ENCODE measurements at places on chromosomes 2 and 18. TPM values are rescaled to one million over a fixed set of nuclear protein-coding genes. Genes with fewer than 3 reads are reported as not detected.

- DNase-seq: no peak
Observed at GRCh38 chr2:80687524-80687923, 383.0 kb upstream of the LRRTM1 start.

DNA sequence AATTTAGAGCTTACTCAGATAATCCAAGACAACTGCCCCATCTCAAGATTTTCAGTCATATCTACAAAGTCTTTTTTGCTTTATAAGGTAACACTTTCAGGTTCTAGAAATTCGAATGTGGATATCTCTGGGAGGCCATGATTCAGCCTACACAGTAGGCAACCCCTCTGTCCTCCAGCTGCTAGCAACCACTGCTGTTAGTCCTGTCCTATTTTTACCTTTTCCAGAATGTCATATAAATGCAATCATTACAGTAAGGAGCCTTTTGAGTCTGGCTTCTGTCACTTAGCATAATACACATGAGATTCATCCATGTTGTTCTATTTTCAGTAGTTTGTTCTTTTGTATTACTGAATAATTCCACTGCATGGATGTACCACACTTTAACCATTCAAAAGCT lies 28.5 kb upstream of the MARCHF7 start:
- no peak for DNase-seq

DNA sequence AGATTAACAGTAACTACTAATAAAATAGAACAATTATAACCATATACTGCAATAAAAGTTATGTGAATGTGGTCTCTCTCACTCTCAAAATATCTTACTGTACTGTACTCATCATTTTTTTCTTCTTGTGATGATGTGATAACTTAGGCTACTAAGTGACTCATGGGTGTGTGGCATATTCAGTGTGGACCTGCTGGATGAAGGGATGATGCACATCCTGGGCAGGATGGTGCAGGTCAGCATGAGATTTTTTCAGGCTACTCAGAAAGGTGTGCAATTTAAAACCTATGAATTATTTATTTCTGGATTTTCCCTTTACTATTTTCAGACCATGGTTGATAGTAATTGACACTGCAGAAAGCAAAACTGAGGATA lies 90.7 kb downstream of the NCKAP5 start:
- DNase-seq: no peak

GRCh38 chr2:228801451-228801850 lies 469.6 kb downstream of the PID1 start:
- no peak for DNase-seq

DNA sequence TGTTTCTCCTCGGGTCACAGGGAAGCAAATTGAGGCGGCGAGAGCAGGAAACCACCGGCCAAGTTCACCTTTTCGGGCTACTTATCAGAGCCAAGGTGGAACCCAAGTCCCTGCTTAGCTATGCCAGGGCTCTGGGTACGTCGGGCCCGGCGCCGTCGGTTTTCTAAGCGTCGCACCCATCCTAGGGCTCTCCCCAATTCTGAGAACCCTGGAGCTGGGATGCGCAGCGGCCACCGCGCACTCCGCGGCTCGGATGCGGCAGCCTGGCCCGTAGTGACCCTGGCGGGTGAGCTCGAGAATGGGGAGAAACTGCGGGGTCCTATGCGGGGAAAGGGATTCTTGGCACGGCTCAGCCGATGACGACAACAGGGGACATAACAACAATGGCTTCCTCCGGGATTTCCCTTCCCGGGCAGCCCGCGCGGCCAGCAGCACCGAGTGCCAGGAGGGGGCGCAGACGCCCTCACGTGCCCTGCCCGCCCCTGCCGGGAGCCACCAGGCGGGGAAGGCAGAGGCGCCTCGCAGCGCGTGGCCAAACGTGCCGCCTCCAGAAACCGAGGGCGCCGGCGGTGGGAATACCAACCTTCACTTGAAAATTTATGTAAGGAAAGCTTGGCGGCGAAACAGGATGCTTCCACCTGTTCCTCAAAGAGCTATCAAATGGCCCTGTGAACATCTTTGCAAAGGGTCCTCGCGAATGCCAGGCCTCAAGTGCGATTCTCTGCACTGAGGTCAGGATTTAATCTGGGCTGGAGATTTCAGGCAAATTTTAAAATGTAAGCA lies 2.1 kb upstream of the SLC30A3 start:
- no peak for DNase-seq

MYCN gene
- 0.32 TPM for total RNA-seq

DNA sequence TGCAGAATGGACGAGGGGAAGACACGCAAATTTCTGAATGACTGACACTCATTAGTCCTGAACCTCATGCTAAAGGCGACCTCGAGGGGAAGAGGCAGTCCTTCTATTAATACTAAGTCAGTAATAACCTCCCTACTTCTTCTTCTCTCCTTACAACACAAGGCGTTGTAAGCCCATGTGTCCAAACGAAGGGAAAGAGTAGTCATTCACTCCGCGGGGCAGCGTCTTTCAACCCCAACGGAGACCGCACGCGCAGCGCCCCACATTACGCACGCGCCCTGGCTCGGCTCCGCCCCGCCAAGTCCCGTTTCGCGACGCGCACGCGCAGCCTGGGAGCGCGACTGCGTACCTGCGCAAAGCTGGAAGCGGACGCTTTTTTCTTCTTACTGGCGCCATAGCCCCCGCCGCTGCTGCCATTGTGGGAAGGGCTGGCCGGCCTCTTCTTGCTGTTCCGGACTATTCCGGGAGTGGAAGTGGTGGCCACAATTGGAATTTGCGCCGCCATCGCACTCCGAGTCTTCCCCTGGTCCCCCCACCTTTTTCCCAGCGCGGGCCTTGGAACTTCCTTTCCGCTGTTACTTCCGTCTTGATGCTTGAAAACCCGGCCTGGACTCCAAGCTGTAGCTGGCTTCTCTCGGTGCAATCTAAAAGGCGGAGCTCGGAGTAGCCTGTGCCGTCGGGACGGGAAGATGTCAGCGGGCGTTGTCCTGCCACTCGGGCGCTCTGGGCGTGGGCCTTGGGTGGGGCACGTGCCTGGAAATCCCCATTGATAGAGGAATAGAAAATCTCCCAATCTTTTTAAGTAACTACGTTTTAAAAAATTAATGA lies at the start of gene INO80C:
Gene INO80C (minus strand): TSS at position 591 of the 828 bp plus-strand sequence. CDS start 86 bp downstream, at position 505.
- peak; percentile 94 for DNase-seq

INHA gene
- total RNA-seq: not detected

STARD6 gene
- total RNA-seq: not detected

DNA sequence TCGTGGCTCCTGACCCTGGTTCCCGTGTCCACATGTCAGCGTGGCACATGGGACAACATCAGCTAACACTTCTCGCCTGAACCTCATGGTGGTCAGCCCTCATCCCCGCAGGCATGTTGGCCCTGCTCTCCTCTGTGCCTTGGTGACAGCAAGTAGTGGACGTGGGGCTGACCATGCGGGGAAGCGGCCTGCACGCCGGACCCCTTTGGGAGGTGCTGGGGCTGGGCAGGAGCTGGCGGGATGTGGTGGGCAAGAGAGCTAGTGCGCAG lies 249.5 kb downstream of the TWIST2 start:
- DNase-seq: no peak

- DNase-seq: no peak
Observed at GRCh38 chr18:57051657-57052044, 95.2 kb upstream of the BOD1L2 start.

- DNase-seq: no peak
Observed at GRCh38 chr18:36568487-36568886, 260.3 kb downstream of the TPGS2 start.

DNA sequence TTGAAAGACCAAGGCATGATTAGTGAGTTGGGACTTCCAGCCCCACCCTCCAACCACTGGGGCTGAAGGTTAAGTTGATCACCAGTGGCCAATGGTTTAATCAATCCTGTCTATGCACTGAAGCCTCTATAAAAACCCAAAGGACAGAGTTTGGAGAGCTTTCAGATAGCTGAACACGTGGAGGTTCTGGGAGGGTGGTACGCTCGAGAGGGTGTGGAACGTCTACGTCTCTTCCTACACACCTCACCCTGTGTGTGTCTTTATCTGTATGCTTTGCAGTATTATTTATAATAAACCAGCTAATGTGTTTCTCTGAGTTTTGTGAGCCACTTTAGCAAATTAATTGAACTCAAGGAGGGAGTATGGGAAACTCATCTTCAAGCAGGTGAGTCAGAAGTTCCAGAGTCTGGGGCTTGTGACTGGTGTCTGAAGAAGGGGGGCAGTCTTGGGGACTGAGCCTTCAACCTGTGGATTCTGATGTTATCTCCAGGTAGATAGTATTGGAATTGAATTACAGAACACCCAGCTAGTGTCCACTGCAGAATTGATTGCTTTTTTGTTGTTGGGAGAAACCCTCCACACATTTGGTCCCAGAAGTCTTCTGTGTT lies 20.3 kb downstream of the ACTR3 start:
- no peak for DNase-seq

GRCh38 chr2:46552079-46552478 lies 72.7 kb downstream of the TMEM247 start:
- DNase-seq: peak; percentile 35

- no peak for DNase-seq
Observed at GRCh38 chr2:239339726-239340601, 60.9 kb downstream of the HDAC4 start.

AGXT gene
- 1,598 TPM for total RNA-seq

ANKRD30BL gene
- total RNA-seq: not detected

UGT1A4 gene
- 306 TPM for total RNA-seq

AQP12A gene
- total RNA-seq: not detected

DNA sequence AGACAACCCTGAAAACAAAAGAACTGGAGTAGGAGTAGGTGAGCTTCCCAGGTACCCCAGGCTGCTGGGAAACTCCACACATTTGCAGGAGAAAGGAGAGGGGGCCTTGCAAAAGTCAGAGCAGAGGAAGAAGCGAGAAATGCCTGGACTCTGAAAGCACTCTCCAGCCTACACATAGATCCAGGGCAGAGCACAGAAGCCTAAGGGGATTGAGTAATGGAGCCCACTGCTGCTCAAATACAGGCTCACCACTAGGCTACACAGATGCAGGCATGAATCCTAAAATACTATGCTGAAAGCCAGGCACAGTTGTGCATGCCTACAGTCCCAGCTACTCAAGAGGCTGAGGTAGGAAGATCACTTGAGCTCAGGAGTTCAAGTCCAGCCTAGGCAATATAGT lies 33.4 kb downstream of the OSBPL1A start:
- DNase-seq: no peak

GRCh38 chr2:207663870-207664545 lies 38.8 kb upstream of the METTL21A start:
- no peak for DNase-seq

CAPG gene
- total RNA-seq: 4.9 TPM

DNA sequence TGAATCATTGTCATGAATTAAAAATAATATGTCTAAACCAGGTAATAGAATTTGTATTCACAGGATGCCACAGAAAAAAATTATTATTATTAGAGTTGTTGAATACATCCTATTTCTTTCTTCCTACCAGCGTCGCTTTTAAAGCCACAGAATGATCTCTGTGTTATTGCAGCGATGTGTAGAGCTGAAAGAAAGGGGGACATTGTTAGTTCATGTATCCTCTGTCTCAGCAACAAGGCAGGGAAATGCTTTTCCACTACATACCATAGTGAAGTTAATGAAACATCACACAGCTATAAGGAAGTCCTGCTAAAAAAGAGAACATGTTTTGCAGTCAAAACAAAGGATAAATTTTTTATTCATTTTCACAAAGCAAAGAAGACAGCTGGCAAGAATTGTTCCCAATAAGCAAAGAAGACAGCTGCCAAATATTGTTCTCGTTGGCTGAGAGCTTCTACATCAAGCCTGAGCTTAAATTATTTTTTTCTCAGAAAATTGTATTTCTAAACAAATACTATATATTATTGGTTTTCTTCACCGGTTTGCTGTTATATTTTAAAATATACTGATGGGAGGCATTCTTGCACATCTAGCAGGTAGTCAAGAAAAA lies 1234.4 kb downstream of the SUCLG1 start:
- no peak for DNase-seq

- DNase-seq: no peak
Observed at GRCh38 chr2:178756843-178757242, 50.4 kb downstream of the TTN start.

FN1 gene
- 1,578 TPM for total RNA-seq
